ENCODE measurements at places on chromosomes 5 and 9.
A peak's percentile ranks its signal among the peaks of the same experiment; 100 is the strongest.

GRCh38 chr9:128160603-128160987, 530 bp downstream of the BBLN start:
- DNase-seq: no peak

- no peak for DNase-seq
Measured at GRCh38 chr9:114452219-114453165, 52.8 kb downstream of the WHRN start.

DNA sequence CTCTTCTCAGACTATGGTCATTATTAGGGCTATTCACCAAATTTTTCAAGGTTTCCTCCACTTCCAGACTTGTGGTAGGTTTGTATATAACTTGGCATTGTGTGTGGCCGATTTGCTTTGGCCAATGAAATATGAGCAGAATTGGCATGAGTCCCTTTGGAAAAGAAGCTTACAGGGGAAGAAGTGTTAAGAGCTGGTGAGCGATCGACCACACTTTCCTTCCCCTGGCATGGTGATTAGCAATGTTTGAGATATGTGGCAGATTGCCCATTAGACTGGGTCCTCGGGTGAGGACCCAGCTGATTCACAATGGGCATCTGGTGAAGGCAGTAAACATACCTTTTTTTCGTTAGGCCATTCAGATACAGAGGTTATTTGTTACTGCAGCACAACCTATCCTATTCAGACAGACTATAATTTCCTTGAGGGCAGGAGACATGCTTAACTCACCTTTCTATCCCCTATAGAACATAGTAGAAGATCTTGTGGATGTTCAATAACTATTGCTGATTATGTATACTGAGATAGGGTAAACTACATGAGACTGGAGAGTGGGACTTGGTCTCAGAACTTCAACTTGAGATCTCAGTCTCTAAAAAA, 62.8 kb upstream of the KLF9 start:
- DNase-seq: no peak

- DNase-seq: no peak
Measured at GRCh38 chr9:105679257-105680022, 14.9 kb upstream of the TMEM38B start.

GRCh38 chr5:592158-592557, 20.0 kb upstream of the CEP72 start:
- no peak for DNase-seq

DNA sequence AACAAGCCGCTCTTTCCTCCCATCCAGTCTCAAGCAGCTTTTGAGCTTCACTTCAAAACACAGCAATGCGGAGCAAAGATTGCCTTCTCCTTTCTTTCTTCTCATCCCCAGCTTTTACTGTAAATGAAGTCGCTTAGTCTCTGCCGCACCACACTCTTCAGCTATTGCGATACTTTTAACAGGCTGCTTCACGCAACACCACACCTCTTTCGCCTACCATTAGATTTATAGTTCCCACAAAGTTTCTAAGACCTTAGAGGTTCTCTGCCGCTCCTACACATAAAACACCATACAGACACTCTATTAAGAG, 711 bp downstream of the PGGT1B start:
- DNase-seq: no peak

GRCh38 chr5:31116466-31117031, 76.9 kb upstream of the CDH6 start:
- DNase-seq: no peak

GRCh38 chr9:92963831-92964606, 16.7 kb downstream of the FGD3 start:
- no peak for DNase-seq

DNA sequence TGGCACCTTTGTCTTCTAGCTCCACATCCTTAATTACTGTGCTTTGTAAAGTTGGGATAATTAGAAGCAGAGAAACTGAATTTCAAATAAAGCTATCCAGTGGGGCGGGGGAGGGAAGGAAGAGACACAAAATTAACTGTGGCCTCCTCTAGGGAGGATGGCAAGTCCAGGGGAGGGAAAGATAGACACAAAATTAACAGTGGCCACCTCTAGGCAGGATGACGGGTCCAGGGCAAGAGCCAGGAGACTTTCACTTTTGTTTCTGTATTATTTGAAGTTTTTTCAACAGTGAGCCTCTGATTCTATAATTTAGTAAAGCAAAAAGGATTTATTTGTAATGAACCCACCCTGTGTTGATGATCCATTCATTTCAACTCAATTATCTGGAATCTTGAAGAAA, 335.9 kb downstream of the MSX2 start:
- DNase-seq: no peak

- DNase-seq: no peak
Measured at GRCh38 chr9:19994296-19994695, 205.5 kb upstream of the SLC24A2 start.

GRCh38 chr5:84480873-84481637, 96.4 kb upstream of the EDIL3 start:
- DNase-seq: no peak

DNA sequence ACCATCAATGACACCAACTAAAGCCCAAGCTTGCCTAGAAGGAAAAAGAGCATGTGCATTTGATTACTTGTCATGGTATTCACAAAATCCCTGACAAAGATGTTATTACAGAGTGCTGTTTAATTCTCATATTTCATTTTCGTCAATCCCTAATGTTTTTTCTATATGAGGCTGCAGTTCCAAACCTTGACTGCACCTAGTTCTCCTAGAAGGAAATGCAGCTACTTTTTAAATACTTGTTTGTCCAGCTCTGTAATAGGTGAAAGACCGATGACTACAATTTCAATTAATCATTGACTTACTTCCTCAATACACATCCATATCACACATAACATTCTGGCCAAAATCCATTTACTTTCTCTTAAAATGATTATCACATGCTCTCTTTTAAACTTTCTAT, 28.1 kb downstream of the CEMIP2 start:
- no peak for DNase-seq

DNA sequence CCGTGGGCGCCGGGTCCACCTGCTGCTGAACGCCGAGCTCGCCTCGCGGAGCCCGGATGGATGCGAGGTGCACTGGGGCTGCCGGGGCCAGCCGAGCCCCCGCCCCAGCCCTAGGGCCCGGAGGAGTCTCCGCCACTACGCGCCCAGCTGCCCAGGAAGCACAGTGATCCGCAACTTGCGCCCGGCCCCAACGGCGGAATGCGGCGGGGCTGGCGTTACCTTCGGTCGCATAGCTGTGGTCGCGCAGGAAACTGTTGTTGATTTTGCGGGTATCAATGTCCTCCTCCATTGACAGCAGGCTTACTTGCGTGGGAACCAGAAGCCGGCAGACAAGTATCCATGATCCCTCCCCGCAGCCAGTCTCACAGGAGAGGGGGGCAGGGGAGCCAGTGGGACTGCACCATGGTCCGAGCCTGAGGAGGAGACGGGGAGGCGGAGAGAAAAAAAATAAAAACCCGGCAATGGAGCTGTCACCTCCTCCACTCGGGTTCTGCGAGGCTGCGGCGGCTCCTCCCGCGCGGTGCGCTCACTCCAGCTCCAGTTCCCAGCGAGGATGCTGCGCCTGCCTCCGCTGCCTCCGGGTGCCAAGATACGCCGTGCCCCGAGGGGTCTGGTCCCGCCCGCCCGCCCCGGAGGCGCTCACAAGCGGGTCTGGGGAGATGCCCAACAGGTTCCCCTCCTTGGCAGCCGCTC, 628 bp downstream of the PPP2R2B start:
- DNase-seq: peak; percentile 32

- DNase-seq: peak; percentile 87
Measured at GRCh38 chr9:21334701-21335632, at the start of gene KLHL9. KLHL9 (minus strand) TSS chr9:21335404; CDS start chr9:21334859, 545 bp downstream.

GRCh38 chr9:14710804-14711203, 11.7 kb downstream of the CER1 start:
- DNase-seq: no peak

- DNase-seq: no peak
Measured at GRCh38 chr9:114212826-114213225, 57.5 kb downstream of the COL27A1 start.

GRCh38 chr5:136080113-136080482, 51.3 kb downstream of the TGFBI start:
- DNase-seq: no peak

- no peak for DNase-seq
Measured at GRCh38 chr9:130992682-130993032, 16.3 kb upstream of the LAMC3 start.

- no peak for DNase-seq
Measured at GRCh38 chr9:34891386-34891785, 66.7 kb upstream of the PHF24 start.

GRCh38 chr9:127520941-127521918, 69.9 kb downstream of the LRSAM1 start:
- DNase-seq: no peak

DNA sequence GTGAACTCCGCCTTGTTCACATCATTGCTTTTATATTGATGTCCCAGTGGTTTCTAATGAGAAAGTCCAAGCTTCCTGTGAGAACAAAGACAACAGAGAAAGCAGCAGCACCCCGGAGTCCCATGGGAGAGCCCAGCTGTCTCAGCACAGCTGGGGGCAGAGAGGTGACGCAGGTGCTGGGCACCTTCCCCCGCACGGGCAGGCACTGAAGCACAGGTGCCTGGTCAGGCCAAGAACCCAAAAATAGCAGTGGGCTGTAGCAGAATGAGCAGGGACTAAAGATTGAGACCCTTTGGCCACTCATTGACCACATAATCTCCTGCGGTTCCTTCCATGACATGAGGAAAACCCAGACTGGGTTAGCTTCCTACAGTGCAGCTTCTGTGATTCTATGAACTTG, 18.8 kb downstream of the SRD5A1 start:
- no peak for DNase-seq

GRCh38 chr5:18051953-18052352, 417.7 kb downstream of the TAF11L14 start:
- no peak for DNase-seq

DNA sequence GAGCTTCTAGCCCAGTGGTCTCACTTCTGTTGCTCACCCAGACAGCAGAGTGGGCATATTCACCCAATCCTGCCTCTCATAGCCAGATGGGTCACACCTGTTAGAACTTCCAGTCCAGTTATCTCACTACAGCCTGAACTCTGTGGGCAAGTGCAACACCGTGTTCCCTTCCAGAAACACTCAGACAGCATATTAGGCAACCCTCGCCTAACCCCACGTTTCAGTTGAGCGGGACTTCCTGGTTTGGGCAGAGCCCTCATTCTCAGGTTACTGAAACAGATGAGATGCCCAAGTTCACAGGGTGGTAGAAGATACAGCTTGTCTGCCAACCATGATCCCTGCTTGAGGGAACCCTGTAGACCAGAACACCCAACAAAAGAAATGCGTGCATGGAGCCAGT, 538.2 kb downstream of the CYLC2 start:
- DNase-seq: no peak

DNA sequence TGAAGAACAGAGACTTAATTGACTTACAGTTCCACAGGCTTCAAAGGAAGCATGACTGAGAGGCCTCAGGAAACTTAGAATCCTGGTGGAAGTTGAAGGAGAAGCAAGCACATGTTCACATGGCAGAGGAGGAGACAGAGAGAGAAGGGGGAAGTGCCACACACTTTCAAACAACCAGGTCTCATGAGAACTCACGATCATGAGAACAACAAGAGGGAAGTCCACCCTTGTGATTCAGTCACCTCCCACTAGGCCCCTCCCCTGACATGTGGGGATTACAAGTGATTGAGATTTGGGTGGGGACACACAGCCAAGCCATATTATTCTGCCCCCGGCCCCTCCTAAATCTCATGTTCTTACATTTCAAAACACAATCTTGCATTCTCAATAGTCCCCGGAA, 19.5 kb downstream of the NR3C1 start:
- DNase-seq: no peak

GRCh38 chr9:2810420-2811075, 33.3 kb downstream of the PUM3 start:
- DNase-seq: no peak

DNA sequence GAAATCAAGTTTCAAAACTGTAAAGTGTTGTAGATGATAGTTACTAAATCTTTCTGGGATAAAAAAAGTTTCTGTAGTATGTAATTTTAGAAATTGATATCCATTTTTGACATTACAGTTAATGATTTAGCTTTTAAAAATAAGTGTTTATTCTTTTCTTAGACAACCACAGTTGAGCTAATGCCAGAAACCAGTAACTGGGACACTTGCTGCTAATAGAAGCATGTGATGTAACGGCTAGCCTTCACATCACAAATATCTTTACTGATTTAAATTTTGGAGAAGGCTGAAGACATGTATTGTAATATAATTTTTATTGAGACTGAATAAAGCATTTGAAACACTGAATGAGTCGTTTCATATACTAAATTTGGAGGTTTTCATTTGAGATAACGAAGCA, 18.8 kb downstream of the CSNK1G3 start:
- DNase-seq: no peak

DNA sequence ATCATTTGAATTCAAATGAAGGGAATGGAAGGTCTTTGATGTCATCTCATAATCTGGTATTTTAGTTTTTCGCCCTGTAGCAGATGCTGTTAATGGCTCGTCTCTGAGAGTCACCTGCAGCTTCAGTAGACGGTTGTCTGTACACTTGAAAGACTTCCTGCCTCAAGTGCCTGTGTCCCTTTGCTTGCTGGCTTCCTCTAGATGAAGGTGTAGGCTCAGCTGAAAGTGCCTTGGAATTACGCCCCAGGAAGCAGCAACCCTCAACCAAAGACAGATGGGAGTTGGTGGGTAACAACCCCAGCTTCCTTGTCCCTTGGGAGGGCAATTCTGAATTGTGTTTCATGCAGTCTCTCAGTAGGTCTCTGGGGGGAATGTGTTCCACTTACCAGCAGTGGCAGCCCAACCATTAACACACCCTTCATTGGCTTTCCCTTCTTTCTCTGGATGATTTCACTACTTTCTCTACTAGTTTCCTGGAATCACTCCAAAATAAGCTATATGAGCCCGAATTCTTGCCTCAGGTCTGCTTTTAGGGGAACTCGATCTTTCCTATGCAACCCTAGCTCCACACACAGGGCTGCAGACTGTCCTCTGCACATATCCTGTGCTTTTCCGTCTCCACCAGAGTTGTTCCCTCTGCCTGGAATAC, 395.6 kb downstream of the DMAC1 start:
- no peak for DNase-seq

- no peak for DNase-seq
Measured at GRCh38 chr5:311963-312362, 9.6 kb upstream of the AHRR start.

- no peak for DNase-seq
Measured at GRCh38 chr5:136686192-136686872, 321.0 kb upstream of the TRPC7 start.

DNA sequence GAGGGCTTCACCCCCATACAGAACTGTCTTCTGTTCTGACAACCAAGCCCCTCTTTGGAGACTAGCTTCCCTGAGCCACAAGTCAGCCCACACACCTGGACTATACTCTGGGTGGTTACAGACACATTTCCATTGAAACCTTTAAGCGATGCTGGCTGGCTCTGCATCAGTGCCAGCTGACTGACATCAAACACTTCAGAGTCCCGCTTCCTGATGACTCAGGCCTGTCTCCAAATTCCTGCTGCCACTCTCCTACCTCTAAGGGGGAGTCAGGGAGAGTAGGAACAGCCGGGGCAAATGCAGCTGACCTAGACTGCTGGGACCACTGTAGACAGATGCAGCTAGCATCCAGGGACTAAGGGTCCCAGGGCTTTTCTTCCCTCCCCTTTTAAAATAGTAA, 59.4 kb downstream of the SIL1 start:
- no peak for DNase-seq
